ENCODE measurements at places on chromosomes 12 and 14.

GRCh38 chr14:55950135-55950534, 168.1 kb upstream of the PELI2 start:
- no peak for DNase-seq

GRCh38 chr12:51324953-51325352, 979 bp upstream of the BIN2 start:
- DNase-seq: no peak

DNA sequence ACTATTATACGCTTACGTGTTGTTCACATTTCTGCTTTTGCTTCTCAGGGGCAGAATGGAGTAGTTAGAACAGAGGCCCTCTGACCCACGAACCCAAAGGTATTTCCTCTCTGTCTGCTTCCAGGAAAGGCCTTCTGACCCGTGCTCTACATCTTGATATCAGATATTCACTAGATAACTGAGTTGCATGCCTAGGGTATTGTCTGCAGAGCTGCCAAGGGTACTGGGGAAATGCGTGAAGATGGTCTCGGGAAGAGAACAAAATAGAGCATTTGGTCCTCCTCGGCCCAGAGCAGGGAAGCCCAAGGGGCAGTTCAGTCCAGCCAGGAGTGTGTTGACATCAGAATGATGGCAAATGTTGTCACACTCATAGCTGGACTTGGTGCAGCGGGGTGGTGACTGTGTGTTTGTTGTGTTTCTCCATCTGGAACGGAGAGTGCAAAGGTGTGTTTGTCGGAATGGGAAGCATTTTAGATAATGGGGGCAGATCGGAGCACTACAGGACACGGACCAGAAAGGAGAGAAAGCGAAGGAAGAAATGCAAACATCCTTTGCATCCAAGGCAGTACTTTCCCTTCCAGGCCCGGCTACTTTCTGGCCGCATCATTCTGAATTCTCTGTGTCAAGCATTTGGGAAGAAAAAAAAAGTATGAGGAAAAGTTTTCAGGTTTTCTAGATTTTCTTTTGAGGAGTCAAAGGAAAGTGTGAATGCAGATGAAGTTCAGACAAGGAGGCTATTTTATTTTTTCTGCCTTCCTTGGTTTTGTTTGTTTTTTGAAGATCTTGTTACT, 8.1 kb downstream of the GLT1D1 start:
- no peak for DNase-seq

DNA sequence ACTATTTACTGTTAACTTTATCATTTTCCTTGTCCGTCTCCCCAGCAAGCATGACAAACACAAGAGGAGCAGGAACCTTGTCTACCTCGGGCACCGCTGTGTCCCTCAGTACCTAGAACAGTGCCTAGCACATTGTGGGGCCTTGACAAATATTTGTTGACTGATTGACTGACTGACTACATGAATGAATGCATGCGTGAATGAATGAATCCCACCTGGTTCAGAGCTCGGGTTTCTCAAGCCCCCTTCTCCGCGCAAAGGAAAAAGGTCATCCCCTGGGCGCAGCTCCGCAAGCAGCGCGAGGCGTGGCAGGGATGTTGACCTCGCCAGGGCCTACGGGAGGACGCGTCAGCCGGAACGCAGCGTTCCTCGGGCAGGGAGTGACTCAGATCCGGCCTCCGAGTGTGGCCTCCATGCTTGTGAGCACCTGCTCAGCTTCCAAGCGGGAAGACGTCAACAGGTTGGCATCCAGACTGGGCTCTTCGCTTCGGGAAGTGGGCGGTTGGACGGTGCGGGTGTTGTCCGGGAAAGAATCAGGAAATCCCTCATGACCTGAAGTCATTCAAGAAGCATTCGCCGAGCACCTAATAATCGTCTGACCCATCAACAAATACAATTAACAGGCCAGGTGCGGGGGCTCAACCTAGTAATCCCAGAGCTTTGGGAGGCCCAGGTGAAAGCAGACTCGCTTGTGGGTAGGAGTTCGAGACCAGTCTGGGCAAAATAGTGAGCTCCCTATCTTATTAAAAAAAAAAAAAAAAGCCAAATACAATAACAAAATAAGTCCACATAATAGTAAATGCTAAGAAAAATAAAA, 13.9 kb upstream of the UBC start:
- DNase-seq: peak; percentile 44

- DNase-seq: peak; percentile 91
Measured at GRCh38 chr14:70856851-70857495, 47.7 kb upstream of the MAP3K9 start.

Measured in fibroblast of skin of left quadriceps (primary cell).